NCI-H187 (cell line): ENCODE measurements at places on chromosomes 5 and 9.

- no peak for DNase-seq
Observed at GRCh38 chr9:89657295-89657694, 52.5 kb downstream of the GADD45G start.

DNA sequence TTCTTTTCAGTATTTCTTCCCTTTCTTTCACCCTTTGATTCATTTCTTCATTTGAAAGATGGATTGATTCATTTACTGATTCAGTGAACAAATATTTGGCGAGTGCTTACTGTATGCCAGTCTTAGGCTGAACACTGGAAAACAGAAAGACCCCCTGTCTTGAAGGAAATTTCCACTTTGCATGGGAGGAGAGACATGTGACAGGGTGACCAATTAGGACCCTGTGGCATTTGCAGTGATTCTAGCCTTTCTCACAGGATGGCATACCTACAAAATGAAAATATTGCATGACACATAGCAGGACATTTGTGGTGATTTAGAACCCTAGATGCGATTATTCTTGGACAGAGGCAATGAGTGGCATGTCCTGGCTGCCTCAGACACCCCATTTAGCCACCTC is 407.2 kb upstream of the SGCD start:
- no peak for DNase-seq

DNA sequence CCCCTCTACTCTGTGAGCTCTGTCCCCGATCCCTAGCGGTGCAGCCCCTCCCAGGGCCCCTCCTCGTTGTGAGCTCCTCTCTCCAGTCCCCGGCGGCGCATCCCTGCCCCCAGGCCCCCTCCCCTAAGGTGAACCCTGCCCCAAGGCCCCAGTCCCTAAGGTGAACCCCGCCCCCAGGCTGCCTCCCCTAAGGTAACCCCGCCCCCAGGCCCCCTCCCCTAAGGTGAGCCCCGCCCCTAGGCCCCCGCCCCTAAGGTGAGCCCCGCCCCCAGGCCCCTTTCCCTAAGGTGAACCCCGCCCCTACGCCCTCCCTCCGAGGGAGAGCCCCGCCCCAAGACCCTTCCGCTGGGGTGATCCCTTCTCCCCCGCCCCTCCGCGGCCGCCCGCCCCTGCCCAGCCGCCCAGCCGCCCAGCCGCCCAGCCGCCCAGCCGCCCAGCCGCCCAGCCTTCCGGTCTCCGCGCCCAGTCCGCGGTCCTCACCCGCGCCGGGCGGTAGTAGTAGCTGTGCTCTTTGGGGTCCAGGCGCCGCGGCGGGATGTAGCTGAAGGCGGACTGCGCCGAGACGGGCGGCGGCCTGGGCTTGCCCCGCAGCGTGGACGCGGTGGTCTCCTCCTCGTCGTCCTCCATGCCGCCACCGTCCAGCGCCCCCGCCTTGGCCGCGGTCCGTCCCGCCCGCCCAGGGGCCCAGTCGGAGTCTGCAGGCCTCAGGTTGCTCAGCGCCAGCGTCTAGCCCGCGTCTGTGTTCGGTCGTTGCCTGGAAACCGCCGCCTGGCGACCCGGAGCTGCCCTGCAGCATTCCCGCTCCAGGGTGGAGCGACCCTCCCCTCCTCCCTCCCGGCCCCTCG is at the start of gene CFAP90:
Gene CFAP90 (minus strand): TSS at position 739 of the 845 bp plus-strand sequence. CDS start 112 bp downstream, at position 627.
- no peak for DNase-seq

- DNase-seq, result no peak
Observed at GRCh38 chr9:134025606-134026541, 593 bp downstream of the BRD3OS start.

- no peak for DNase-seq
Observed at GRCh38 chr9:105973951-105974351, 279.6 kb downstream of the TMEM38B start.

DNA sequence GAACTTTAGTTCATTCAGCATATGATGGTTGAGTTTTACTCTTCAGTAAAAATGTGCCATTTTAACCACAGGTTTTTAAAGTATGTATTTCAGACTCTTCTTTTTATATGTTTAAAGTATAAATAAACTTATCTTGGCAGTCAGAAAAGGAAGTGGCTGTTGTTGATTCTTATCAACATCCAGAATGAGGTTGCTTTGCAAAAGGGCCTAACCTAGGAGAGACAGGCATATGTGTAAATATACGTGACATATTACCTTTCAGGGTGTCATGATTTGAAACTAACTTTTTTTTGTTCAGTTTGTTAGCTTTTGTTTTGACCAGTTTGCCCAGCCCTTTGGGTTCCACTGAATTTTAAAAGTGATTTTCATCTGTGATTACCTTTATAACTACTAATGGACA is 7.4 kb downstream of the SMARCA2 start:
- DNase-seq, result no peak

DNA sequence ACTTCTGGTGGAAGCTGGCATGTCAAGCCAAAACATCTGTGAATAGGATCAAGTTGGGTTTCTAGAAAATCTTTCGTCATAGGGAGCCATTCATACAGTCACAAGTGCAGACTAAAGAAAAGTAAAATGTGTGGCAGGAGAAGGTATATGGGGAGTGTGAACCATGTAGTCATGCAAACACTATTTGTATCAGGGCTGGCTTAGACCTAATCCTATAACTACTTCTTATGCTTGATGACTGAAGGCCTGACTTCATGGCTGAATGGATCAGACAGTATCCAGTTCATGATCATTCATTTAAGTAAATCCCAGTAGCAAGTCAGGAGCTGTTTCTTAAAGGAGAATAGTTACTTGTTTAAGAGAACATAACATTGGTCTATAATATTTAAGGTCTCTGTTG is 63.8 kb upstream of the DAPK1 start:
- no peak for DNase-seq

- no peak for DNase-seq
Observed at GRCh38 chr5:125367702-125368101, 621.3 kb upstream of the ZNF608 start.

GRCh38 chr9:95820074-95820473 is 55.4 kb upstream of the ERCC6L2 start:
- no peak for DNase-seq

DNA sequence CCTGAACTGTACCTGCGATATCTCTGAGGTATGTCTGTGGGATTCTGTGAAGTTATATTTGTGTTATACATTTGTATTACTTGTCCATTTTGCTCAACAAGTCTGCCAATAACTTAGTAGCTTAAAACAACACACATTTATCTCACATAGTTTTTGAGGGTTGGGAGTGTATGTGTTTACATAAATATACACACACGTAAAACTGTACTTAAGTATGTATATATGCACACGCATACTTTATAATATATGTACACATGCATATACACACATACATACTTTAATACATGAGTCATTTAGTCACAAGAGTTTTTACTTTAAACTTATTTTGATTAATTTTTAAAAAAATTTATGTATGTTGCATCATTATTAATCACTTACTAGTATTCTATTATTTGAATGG is 205.9 kb upstream of the EDIL3 start:
- DNase-seq, result no peak

GRCh38 chr5:51382521-51383130 is 622 bp upstream of the ISL1 start:
- no peak for DNase-seq

GRCh38 chr5:10655161-10655971 is 91.5 kb downstream of the ANKRD33B start:
- no peak for DNase-seq

GRCh38 chr9:115169003-115169402 is 51.0 kb upstream of the TNC start:
- DNase-seq, result no peak

DNA sequence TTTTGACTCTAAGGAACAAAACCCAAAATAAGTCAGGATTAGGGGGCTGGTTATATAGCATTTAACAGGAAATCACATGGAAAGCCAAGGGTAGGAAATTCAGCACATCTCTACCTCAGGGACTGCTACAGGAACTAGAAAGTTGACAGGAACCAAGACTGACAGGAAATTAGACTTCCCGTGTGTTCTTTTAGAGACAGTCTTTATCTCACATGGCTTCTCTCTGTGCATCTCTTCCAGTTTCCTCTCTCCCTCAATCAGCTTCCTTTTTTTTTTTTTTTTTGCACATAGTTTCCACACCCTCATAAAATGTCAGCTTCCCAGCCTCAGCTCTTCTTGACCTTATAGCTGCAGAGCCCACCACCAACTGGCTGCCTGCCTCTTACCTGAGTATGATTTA is 4.8 kb downstream of the RECK start:
- DNase-seq, result no peak

GRCh38 chr9:103364753-103365152 is 369.6 kb downstream of the CYLC2 start:
- no peak for DNase-seq

DNA sequence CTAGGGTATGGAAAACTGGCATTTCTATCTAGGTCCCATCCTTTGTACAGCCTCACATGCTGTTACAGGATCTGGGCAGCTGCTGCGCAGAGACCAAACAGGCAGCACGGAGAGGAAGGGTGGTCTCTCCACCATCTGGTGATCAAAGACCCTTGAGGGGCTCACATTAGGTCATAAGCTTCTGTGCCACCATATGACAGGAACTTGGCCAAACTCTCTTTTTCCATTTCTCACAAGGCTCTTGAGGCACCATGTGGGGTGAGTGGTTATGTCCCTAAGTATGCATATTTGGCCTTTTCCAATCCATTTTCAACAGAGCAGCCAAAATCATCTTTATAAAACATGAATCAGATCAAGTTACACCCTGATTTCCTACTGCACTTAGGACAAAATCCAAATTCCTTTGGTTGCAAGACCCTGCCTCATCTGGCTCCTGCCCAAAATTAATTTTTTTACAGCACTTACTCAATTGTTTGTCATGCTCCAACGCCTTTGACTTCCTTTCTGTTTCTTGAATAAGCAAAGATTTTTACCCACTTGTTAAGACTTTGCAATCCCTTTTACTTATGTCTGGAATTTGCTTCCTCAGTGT is 730.0 kb downstream of the MAT2B start:
- no peak for DNase-seq

GRCh38 chr9:122848256-122848943 is 20.0 kb upstream of the PDCL start:
- DNase-seq, result no peak

DNA sequence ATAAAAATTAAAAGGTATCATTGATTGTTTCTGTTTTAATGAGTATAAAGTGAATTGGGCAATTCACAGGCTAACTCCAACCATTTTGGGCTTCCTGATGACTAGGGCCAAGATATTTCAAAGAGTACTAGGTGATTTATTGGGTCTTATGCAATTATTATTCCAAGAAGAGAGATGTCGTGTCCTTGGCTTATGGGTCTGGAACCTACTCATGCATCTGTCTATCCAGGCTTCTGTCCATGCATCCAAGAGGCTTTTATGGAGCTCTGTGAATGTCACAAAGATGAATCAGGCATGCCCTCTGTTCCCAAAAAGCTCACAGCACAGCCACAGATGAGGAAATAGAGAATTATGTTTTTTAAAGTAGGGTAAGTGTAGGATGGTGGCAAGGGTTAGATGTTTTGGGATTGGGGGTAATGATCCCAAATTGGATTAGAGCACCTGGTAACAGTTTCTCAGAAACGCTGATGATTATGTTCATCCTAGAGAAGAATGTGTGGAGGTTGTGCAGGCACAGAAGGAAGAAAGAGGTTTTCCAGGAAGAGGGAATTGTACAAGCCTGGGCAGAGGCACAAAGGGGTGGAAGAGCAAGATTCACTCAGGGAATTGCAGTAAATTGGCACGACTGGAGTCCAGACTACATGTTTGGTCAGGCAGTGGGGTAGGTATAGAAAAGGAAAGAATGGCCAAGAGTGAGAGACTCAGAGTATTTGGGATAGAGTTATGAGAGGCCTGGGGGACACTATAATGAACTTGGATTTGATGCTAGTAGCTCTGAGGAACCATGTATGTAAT is 83.0 kb upstream of the TNC start:
- no peak for DNase-seq

- DNase-seq, result no peak
Observed at GRCh38 chr5:91850031-91850430, 466.9 kb upstream of the ARRDC3 start.

DNA sequence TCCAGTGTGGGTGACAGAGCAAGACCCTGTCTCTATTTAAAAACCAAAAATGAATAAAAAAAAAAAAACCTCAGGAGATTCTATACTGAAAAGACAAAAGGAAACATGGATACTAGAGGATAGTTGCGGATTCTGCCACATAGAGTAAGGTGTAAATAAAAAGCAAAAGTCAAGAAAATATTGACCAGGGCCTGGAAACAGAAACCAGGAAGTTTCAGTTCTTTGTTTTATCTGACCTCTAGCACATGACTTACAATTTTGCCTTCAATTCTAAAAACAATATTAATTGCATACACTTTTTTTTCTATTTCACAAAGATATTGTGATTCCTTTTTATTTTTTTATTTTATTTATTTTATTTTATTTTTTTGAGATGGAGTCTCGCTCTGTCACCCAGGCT is 96.2 kb upstream of the NMUR2 start:
- DNase-seq, result no peak

GRCh38 chr5:163869581-163869980 is 364.2 kb downstream of the MAT2B start:
- DNase-seq, result no peak

DNA sequence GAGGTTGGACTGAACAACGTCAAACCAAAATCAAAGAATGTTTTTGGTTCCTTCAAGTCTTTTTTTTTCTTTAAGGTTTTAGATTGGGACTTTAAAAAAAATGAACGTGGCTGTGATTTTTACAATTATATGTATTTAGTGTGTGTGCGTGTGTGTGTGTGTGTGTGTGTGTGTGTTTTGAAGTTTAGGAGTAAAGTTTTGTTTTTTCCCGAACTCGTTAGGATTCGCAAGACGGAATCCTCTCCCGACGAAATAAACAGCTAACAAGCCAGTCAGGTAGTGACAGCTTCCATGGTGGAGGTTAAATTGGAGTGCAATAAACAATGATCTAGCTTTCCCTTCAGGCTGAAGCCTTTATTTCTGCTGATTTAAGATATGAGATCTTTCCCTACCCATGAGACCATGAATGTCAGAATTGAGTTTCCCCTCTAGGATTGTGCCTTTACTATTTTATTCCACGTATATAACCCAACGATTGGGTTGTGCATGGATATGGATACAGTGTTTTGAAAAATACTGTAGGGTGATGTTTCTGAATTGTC is 1.2 kb downstream of the KIAA1958 start:
- no peak for DNase-seq

- DNase-seq, result no peak
Observed at GRCh38 chr5:17817990-17818389, 183.7 kb downstream of the TAF11L14 start.

- DNase-seq, result no peak
Observed at GRCh38 chr9:74172874-74173273, 324.3 kb upstream of the RORB start.

DNA sequence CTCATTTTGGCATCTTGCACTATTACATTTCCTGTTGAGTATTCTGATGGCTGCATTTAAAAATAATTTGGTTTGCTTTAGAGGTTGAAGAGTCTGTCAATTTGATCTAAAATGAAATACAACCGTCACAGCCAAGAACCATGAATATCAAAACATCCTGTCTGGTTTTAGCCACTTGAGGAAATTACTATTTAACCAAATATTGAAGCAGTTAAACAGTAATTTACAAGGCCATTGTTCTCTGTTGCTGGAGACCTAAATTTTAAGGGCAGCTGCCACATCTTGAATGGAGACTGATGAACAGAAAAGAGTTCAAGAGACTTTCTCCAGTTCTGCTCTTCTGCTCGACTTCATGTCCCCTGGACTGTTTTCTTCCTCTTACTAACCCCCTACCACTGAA is 549.4 kb downstream of the LRRC70 start:
- no peak for DNase-seq
